ENCODE measurements at places on chromosomes 1 and 21.

- DNase-seq, result peak; percentile 26
These were observed at the start of gene FABP3 for GRCh38 chr1:31373056-31373896. FABP3 (minus strand) TSS chr1:31373076; CDS start chr1:31373014, 62 bp downstream.

GRCh38 chr1:174358344-174358743 lies 89.4 kb upstream of the GPR52 start:
- DNase-seq, result no peak

DNA sequence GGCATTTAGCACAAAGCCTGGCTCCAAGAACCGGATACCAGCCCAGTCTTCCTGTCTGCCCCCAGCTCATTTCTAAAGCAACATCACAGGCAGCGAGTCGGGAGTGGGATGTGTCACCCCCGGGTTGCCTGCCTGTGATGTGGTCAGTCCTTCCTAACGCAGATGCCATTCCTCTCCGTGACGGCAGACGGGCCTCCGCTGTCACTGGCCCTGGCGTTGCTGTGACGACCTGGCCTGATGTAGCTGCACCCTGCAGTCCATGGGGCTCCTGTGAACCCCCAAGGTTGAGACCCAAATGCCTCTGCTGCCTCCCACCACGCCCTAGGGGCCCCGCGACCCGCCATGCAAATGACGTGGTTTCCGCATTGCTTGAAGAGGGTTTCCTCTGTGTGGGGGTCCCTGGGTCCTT lies 12.3 kb downstream of the TNFRSF1B start:
- DNase-seq, result no peak

- no peak for DNase-seq
These were observed 22.3 kb upstream of the ATP5PO start for GRCh38 chr21:33937931-33938339.

DNA sequence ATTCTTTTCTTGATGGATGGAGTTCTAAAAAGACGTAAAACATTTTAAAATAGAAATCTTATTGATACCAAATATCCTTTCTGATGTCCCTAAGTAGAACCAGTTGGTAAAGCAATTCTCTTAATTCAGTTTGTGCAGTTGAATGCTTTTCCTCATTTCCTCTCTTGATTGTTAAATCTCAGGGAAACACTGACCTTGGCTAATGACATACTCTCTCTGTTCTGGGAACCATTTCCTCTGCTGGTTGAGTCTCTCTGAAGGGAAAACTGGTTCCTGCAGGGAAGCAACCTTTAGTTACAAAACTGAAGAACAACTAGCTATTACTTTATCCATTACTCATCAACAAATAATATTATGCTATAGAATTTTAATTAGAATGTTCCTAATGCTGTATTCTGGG lies 36.7 kb downstream of the HLX start:
- no peak for DNase-seq

DNA sequence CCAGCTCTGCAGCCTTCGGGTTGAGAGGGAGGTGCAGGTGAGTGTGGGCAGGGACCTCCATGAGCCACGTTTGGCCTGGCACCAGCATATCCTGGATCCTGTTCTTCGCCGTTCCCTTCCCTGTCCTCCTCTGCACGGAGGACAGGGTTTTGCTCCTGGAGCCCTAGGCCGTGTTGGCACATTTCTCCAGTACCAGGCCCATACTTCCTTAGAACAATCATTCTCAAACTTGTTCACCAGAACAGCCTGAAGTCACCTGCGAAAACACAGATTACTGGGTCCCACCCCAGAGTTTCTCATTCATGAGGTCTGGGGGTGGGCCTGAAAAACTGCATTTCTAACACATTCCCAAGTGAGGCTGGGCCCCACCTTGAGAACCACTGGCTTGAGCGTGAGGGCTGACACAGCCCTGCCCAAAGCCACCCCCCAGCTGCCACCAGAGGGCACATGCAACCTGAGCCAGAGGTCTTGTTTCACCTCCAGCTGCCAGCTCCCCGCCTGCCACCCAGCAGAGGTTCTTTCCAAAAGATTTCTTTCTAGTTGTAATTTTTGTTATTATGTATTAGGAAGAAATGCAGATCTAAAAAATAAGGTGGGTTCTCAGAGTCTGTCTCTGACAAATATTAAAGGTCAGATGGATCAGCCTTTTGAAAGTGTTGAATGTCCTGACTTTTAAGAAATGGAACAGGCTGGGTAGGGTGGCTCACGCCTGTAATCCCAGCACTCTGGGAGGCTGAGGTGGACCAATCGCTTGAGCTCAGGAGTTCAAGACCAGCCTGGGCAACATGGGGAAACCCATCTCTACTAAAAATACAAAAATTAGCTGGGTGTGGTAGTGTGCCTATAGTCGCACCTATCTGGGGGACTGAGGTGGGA lies 39.6 kb upstream of the LDLRAP1 start:
- DNase-seq, result peak; percentile 37

DNA sequence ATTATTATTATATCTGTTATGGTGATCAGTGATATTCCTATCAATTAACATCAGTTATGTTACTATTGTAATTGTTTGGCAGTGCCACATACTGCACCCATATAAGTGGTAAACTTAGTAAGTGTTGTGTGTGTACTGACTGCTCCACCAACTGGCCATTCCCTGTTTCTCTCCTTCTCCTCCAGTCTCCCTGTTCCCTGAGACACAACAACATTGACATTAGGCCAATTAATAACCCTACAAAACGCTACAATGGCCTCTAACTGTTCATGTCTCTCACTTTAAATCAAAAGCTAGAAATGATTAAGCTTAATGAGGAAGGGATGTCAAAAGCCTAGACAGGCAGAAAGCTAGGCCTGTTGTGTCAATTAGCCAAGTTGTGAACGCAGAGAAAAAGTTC lies 6.6 kb upstream of the THRAP3 start:
- no peak for DNase-seq

All from NCI-H1417 (cell line).